ENCODE measurements at places on chromosomes 4 and X.
A peak's percentile ranks its signal among the peaks of the same experiment; 100 is the strongest.

DNA sequence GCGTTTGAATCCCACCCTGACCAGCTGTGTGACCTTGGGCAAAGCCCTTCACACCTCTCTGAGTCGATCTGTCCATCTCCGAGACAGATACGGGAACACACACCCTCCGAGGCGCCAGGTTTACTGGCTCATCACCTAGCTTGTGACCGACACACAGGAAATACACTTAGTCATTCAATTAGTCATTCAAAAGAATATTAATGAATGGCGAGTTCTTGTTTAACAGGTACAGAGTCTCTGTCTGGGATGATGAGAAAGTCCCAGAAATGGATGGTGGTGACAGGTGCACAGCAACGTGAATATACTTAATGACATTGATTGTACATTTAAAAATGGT, 80.6 kb downstream of the PPP2R2C start:
- no peaks in the 10 kb centered on the region for H3K36me3 ChIP-seq
- H3K27me3 ChIP-seq, result peaks cover 21% of the 10 kb centered on the region
- H3K4me3 ChIP-seq, result no peak overlapping the region
- no peaks in the 10 kb centered on the region for H3K4me1 ChIP-seq
- no peak for ATAC-seq

GRCh38 chrX:68684291-68684918, 36.9 kb downstream of the STARD8 start:
- no peak for ATAC-seq
- H3K27me3 ChIP-seq, result peaks cover 23% of the 10 kb centered on the region
- no peak overlapping the region for H3K27ac ChIP-seq
- H3K4me1 ChIP-seq, result peaks cover 14% of the 10 kb centered on the region
- H3K4me3 ChIP-seq, result no peak overlapping the region

DNA sequence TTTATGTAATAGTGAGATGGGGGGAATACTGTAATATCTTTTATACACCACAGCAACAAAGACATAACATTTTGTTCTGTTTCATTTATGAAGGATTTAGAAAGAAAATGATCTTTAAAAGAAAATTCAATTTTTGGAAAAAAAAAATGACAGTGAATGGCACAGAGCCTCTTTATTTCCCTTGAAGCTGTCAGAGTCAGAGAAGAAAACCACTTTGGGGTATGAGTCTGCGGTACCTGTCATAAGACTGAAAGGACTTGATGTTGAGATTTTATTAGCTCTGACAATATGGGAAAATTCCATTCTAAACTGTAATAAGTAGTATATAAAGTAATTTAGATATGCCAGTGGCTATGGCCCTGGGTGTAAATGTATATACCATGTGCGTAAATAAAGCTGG, 134.8 kb downstream of the GALNTL6 start:
- H3K36me3 ChIP-seq, result no peaks in the 10 kb centered on the region
- H3K27me3 ChIP-seq, result no peaks in the 10 kb centered on the region
- no peaks in the 10 kb centered on the region for H3K4me1 ChIP-seq
- H3K27ac ChIP-seq, result no peak overlapping the region
- no peak for ATAC-seq

DNA sequence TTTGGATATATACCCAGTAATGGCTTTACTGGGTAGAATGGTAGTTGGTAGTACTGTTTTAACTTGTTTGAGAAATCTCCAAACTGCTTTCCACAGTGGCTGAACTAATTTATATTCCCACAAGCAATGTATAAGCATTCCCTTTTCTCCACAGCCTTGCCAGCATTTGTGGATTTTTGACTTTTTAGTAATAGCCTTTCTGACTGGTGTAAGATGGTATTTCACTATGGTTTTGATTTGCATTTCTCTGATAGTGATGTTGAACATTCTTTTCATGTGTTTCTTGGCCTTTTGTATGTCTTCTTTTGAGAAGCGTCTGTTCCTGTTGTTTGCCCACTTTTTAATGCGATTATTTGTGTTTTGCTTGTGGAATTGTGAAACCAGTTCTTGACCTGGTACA, 290.5 kb downstream of the BMPR1B start:
- no peaks in the 10 kb centered on the region for H3K36me3 ChIP-seq
- no peak overlapping the region for H3K4me3 ChIP-seq
- H3K4me1 ChIP-seq, result no peaks in the 10 kb centered on the region
- ATAC-seq, result no peak
- no peaks in the 10 kb centered on the region for H3K27me3 ChIP-seq

- no peaks in the 10 kb centered on the region for H3K4me1 ChIP-seq
- H3K36me3 ChIP-seq, result no peaks in the 10 kb centered on the region
- H3K27ac ChIP-seq, result no peak overlapping the region
- H3K4me3 ChIP-seq, result no peak overlapping the region
- H3K27me3 ChIP-seq, result no peaks in the 10 kb centered on the region
Measured at GRCh38 chr4:84159762-84160161, 339.3 kb downstream of the NKX6-1 start.

GRCh38 chr4:73070074-73070390, 516 bp upstream of the COX18 start:
- H3K27me3 ChIP-seq, result no peaks in the 10 kb centered on the region
- peak overlapping the region; percentile 94 for H3K27ac ChIP-seq
- H3K4me1 ChIP-seq, result peaks cover 23% of the 10 kb centered on the region
- H3K4me3 ChIP-seq, result peak overlapping the region; percentile 87
- no peaks in the 10 kb centered on the region for H3K36me3 ChIP-seq

GRCh38 chr4:159077702-159078495, 25.0 kb upstream of the RAPGEF2 start:
- peak; percentile 90 for ATAC-seq
- no peaks in the 10 kb centered on the region for H3K27me3 ChIP-seq
- peak overlapping the region; percentile 40 for H3K27ac ChIP-seq
- H3K4me3 ChIP-seq, result peak overlapping the region; percentile 71
- peaks cover 5% of the 10 kb centered on the region for H3K36me3 ChIP-seq
- peaks cover 12% of the 10 kb centered on the region for H3K4me1 ChIP-seq

DNA sequence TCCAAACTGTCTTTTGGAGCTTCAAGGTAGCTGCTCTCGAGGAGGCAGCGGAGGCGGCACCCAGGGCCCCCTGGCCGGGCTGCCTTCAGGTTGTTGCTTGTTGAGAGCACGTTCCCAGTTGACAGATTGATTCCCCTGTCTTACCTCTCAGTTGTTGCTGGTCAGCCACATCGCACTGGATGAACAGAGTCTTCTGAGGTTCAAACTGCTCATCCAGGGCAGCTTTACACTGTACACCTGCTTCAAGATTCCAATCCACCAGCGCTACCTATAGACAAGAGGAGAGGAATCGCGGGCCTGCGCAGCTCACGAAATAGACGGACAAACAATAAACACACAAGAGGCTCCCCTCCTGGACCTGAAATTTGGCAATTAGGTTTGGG, 497 bp downstream of the HPGD start:
- H3K27me3 ChIP-seq, result peaks cover 57% of the 10 kb centered on the region
- peak overlapping the region; percentile 78 for H3K4me3 ChIP-seq
- peaks cover 14% of the 10 kb centered on the region for H3K4me1 ChIP-seq

GRCh38 chr4:21921526-21922180, 26.9 kb downstream of the KCNIP4 start:
- H3K36me3 ChIP-seq, result no peaks in the 10 kb centered on the region
- no peak overlapping the region for H3K27ac ChIP-seq
- no peaks in the 10 kb centered on the region for H3K4me1 ChIP-seq
- no peak overlapping the region for H3K4me3 ChIP-seq
- ATAC-seq, result no peak

GRCh38 chr4:82230306-82230705, 143.5 kb downstream of the HNRNPD start:
- H3K4me1 ChIP-seq, result no peaks in the 10 kb centered on the region
- no peak overlapping the region for H3K27ac ChIP-seq
- H3K4me3 ChIP-seq, result no peak overlapping the region
- H3K27me3 ChIP-seq, result peaks cover 32% of the 10 kb centered on the region
- H3K36me3 ChIP-seq, result no peaks in the 10 kb centered on the region
- no peak for ATAC-seq

- H3K4me1 ChIP-seq, result peaks cover 17% of the 10 kb centered on the region
- ATAC-seq, result no peak
- H3K36me3 ChIP-seq, result no peaks in the 10 kb centered on the region
- H3K27ac ChIP-seq, result no peak overlapping the region
Measured at GRCh38 chr4:184588893-184589292, 60.4 kb downstream of the CASP3 start.
